ENCODE measurements at places on chromosomes 7 and 10. TPM values are rescaled to one million over a fixed set of nuclear protein-coding genes. Genes with fewer than 3 reads are reported as not detected.

The GDF10 gene
- 2.0 TPM for total RNA-seq

The SPDYE5 gene
- not detected for total RNA-seq

The MEST gene
- 95.7 TPM for total RNA-seq

The ETV1 gene
- 3.2 TPM for total RNA-seq

The ANKRD1 gene
- total RNA-seq = not detected

The EBF3 gene
- 6.6 TPM for total RNA-seq

GRCh38 chr7:129911790-129912189, 41.0 kb downstream of the UBE2H start:
- no peak overlapping the region for H3K4me3 ChIP-seq
- no peak overlapping the region for H3K27ac ChIP-seq
- H3K4me1 ChIP-seq = no peaks in the 10 kb centered on the region
- no peaks in the 10 kb centered on the region for H3K27me3 ChIP-seq
- no peak for DNase-seq

DNA sequence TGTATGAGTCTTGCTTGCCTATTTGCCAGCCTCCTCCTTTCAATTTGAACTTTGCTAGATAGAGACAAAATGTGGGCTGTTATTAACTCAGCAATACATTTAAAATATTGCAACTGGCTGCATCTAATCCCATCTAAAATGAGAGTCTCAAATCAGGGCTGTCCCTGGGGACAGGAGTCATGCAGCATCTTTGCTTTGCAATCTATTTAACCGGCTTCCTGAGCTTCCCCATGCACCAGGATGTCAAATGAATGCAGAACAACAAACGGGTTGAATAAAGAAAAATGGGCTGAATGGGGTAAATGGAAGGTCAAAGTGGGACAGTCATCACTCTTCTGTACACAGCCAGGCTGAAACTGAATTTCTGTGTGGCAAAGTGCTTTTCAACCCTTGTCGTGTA, 89.2 kb downstream of the AOAH start:
- no peak for DNase-seq
- H3K36me3 ChIP-seq = no peaks in the 10 kb centered on the region
- no peaks in the 10 kb centered on the region for H3K4me1 ChIP-seq
- no peak overlapping the region for H3K4me3 ChIP-seq

DNA sequence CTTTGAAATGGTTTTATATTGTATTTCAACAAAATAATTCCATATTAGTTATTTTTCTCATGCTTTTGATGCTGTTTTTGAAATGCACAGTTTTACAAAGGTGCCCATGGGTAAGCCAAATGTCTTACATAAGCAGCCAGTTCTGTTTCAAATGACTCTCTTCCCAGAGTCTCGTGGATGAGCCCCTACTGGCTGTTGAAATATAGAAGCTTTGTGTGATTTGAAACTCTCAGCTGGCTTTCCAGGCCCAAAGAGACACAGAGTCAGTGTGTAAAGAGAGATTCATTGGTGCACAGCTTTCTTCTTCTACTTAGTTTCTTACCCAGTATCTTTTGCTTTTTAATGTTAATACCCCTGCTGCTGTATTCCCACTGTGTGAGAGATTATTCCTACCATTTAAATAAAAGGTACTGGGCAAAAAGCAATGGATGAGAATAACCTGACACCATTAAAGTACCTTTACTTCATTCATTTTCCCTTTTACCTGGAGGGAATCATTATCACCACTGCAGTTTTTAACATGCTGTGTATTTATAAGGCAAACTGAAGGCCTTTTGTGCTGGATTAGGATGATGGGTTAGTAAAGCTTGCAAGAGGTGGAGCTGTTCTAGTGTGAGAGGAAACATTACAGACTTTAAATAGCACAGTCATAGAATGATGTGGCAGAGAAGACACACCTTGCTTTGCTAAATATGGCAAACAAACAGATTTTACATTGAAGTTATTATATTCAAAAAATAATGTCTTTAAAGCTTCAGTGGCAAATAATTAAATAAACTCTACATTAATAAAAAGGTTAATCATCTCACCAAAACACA, 415.1 kb downstream of the THSD7A start:
- DNase-seq = no peak
- H3K27ac ChIP-seq = no peak overlapping the region
- H3K36me3 ChIP-seq = no peaks in the 10 kb centered on the region
- H3K4me1 ChIP-seq = no peaks in the 10 kb centered on the region
- H3K27me3 ChIP-seq = no peaks in the 10 kb centered on the region
- H3K4me3 ChIP-seq = no peak overlapping the region

All from breast epithelium (tissue), 4 donors.